Stimulated activated CD8-positive, alpha-beta memory T cell treated with anti-CD3 and anti-CD28 coated beads, Interleukin-4, amount 100 ng/mL, for 1 hour (primary cell): ENCODE measurements at places on chromosomes 4 and X.

- DNase-seq, result no peak
Observed at GRCh38 chr4:142262956-142263355, 583.1 kb downstream of the INPP4B start.

DNA sequence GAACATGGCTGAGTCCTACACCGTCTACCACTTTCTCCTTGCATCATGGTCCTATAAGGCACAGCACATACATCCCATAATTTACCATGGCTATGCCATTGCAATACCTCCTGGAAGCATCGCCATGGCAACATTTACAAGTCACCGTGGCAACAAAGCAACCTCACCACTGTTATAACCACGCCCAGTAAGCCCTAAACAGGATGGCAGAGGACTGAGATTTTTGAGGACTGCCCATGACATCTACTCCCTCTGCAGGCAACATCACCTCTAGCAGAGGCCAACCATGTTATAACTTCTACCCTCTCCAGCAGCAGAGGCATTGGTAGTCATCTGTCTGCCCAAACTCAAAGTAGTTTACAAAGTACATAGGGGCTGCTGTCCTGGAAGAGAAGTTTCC is 29.7 kb downstream of the BCOR start:
- no peak for DNase-seq

- DNase-seq, result no peak
Observed at GRCh38 chrX:130347321-130347720, 7.6 kb downstream of the SLC25A14 start.

- no peak for DNase-seq
Observed at GRCh38 chr4:125388613-125389012, 73.9 kb downstream of the FAT4 start.

DNA sequence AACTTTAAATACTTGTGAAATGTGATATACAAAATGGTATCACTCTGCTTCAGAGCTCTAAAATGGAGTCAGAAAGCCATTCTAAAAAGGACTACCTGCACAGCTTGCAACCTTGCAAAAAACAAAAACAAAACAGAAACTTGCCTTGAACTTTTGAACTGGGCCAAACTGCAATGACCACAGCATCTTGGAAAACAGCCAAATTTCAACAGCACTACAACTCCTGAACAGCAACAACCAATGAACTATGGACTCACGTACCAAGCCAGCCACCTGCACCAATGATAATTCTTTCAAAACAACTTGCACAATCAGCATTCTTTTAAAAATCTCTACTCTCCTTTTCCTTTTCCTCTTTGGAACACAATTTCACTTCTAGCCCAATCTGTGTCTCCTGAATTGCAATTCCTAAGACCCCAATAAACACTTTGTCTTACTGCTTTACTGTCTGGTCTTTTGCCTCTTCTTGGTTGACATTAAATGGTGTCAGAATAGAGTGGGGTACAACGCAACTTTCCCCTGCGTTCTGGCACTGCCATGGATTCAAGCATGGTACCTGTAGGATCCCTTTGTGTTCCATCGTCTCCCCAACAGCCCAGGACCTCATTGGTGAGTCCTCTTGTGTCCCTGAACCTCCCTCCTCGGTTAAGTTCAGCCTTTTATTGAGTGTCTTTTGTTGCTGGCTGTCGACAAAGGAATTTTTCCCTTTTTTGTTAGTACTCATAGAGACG is 35.7 kb upstream of the FMR1 start:
- no peak for DNase-seq

DNA sequence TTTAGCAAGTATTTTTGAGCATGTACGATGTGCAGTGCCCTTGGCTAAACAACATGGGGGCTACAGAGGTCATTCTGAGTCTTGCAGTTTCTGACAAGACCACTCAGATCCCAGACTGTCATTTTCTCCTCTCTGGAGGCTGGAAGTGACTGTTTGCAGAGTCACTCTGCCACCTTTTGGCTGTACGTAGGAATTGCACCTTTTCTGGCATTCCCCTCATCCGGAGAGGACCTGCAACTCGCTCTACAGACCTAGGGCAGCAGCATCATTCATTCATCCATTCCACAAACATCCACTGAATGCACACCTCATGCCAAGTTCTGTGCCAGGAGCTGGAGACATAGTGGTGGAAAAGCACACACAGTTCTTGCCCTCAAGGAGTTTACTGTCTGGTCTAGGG is 160.4 kb upstream of the GPR101 start:
- DNase-seq, result no peak

GRCh38 chrX:6793000-6793399 is 258.1 kb upstream of the VCX3A start:
- DNase-seq, result no peak

DNA sequence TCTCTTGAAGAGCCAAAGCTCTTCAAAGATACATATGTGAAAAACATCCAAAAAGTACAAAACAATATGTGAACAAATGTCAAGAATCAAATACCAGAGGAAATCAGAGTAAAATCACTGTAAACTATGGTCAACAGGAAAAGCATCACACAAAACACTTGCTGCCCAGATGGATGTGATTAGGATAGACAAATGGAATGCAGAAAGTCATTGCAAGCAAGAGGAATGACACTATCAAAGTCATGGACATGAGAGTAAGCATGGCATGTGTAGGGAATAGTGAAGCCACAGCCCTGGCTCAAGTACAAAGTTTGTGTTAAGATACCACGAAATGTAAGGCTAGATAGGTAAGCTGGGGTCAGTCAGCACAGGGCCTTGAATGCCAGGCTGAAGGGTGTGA is 37.7 kb downstream of the CLDN2 start:
- no peak for DNase-seq

DNA sequence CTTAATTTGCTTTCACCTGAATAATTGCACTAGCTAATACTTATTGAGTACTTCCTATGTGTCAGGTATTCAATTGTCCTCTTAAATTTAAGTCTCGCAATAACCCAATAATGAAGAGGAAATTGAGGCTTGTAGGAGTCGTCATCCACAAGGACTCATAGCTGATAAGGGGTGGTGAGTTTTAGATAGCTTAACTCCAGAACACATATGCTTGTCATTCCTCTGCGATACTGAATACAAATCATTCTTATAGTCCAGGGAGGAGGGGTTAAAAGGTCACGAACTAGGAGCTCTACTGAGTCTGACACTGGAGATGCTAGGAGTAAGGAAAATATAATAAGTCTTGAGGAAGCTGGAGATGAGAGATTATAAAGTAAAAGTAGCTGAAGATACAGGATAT is 1.4 kb upstream of the PACRGL start:
- no peak for DNase-seq

GRCh38 chr4:140834839-140835495 is 78.8 kb upstream of the TBC1D9 start:
- no peak for DNase-seq

DNA sequence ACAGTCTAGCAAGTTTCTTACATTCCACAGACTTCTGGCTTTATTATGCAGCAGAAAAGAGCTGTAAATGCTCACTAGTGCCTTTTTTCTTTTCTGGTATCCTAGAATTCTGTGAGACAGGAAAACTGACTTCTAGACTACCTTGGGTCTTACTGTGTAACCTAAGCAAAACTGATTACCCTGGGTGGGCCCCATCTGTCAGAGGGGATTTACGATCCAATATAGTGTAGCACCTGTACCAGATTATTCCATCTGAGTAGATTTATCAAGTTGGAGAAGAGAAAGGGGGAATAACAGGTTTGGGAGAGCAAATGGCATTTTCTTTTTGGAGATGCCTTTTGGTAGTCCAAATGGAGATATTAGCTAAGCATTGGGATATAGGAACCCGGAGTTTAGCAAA is 46.7 kb downstream of the FSTL5 start:
- DNase-seq, result no peak

GRCh38 chr4:121353213-121353612 is 27.6 kb downstream of the QRFPR start:
- no peak for DNase-seq

- DNase-seq, result no peak
Observed at GRCh38 chrX:15158736-15159406, 111.0 kb downstream of the ASB9 start.

- no peak for DNase-seq
Observed at GRCh38 chr4:120819805-120820437, 102.6 kb downstream of the PRDM5 start.

- DNase-seq, result no peak
Observed at GRCh38 chr4:155956461-155956860, 2.8 kb upstream of the CTSO start.

DNA sequence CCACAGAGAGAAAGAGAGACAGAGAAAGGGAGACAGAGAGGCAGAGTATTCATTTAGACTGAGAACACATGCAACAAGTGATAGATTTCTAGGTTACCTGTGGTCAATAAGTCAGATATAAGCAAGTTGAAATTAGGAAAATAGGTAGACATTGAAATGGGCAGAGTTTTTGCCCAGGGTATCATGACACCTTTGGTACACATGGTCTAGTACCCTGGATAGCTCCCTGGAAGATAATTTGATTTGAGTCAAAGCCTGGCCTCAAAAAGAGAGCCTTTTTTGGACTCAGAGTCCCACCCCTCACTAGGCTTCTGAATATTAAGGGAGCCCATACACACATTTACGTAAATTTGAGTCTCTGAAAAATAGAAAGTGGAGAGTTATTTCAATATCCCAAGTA is 4.0 kb upstream of the RPS6KA6 start:
- no peak for DNase-seq
